SK-N-DZ (cell line): ENCODE measurements at places on chromosomes 6 and 20.

- no peak for DNase-seq
These were observed 64.7 kb upstream of the LYRM2 start for GRCh38 chr6:89703292-89703691.

DNA sequence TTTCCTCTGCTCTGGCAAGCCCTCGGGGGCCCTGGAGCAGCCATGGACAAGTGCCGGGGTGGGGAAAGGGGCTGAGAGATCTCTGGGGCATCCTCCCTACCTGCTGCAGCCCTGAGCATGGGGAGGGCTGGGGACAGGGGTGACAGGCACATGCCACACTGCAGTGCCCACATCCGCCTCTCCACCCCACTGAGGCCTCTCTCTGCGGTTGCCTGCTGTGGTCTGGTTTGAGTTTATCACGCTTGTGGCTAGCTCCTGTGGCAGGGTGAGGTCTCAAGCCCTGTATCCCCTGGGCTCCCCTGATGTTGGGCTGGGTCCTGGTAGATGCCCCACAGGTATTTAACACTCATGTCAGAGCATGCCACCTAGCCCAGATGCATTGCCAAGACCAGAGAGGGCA is 52.9 kb upstream of the MLN start:
- no peak for DNase-seq

GRCh38 chr6:75244063-75244584 is 523 bp upstream of the COX7A2 start:
- DNase-seq: no peak

- DNase-seq: no peak
These were observed 71.7 kb downstream of the HIVEP1 start for GRCh38 chr6:12083763-12084162.

DNA sequence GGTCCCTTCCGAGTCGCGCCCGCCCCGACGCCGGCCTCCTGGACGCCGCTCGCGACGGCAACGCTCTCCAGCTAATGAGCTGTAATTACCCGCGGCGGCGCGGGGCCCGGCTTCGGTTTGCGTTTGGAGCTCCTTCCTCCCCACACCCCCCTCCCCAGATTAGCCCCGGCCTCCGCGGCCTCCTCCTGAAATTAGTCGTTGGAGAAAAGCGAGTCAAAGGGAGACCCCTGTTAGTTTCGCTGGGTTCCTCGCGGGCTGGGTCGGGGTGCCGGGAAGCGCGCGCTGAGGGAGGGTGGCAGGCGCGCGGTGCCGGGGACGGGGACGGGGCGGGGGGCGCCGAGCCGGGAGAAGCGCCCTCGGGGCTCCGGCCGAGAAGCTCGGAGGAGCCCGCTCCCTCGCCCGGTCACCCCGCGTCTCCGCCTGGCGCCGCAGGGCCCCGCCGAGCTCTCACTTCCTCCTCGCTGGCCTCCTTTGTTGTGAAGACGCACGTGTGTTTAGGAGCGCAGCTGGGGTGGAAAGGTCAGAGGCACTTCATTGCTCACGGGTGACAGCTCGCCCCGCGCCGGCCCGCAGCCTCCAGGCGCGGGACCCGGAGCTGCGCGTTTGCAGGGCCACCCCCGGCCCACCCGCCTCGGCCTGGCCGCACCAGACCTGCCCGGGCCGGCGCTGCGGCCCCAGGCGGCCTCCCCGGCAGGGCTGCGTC is 4.9 kb downstream of the FOXC1 start:
- no peak for DNase-seq

DNA sequence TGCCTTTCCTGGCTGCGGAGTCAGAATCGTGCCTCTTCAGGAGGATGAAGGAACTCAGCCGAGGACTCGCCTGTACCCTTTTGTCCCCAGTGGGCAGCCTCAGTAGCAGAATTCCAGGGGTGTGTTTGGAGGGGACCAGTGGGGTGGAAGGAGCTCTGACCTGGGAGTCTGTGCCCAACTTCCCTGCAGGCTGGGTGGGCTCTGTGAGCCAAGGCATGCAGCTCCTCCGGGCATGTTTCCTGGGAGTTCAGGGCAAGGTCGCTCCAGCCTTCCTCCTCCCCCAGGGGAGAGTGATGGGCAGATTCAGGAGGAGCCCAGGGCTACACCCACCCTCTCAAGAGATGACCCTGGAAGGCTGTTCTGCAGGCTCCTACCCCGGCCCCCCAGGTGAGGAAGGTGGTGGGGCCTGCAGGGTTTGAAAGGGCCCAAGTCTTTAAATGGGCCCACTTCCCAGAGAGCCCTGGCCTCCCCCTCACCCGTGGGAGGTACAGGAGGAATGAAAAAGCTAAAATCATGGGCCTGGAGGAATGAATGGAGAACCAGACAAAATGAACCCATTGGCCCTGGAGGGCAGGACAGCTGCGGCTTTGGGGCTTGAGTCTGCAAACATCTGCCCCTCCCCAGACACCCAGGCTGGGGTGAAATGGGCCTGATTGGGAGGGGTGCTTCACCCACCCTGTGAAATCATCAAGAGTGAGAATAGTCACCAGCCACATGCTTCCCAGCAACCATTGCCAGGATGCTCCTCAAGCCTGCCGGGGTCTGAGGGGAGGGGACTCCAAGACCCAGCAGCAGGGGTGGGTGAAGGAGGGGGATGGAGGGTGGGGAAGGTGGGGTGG is 77.6 kb upstream of the PMEPA1 start:
- no peak for DNase-seq

DNA sequence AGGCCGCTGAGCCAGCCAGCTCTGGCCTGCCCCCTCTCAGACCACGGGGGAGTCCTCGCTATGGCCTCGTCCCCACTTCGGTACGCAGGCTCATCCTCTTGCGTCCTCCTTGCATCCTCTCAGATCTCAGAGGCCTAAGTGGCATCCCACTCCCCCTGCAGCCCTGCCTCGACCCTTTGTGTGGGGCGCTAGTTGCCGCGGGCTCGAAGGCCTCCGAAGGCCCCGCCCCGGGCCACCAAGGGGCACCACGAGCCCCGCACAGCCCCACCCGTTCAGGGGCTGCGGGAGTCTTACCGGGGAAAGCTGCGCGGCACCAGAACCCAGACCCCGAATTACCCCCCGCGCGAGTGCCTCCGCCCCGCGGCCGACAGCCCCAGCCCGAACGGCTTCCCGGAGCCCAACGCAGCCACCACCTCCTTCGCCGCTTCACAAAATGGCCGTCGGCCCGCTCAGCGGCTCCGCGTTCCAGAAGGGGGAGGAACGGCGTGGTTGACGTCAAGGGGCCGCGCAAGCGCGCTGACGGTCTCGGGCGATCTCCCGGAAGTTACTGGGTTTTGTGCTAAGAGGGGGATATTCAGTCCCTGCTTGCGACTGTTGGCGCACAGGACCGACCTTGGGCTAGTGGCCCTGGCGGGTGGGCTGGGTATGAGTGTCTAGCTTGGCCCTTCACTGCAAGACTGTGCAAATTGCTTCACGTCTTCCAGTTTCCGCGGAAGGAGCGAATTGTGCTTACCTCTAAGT is at the start of the genes CPNE1 and RBM12:
CPNE1 (minus strand) TSS at position 435 of the 741 bp plus-strand sequence. CDS start 31,977 bp downstream, outside the sequence.
RBM12 (minus strand) TSS at position 435 of the 741 bp plus-strand sequence. CDS start 9,578 bp downstream, outside the sequence.
- DNase-seq: peak; percentile 98

GRCh38 chr20:34824806-34825529 is 483 bp downstream of the NCOA6 start:
- DNase-seq: peak; percentile 63

- DNase-seq: no peak
These were observed 27.3 kb downstream of the NQO2 start for GRCh38 chr6:3026791-3027626.

DNA sequence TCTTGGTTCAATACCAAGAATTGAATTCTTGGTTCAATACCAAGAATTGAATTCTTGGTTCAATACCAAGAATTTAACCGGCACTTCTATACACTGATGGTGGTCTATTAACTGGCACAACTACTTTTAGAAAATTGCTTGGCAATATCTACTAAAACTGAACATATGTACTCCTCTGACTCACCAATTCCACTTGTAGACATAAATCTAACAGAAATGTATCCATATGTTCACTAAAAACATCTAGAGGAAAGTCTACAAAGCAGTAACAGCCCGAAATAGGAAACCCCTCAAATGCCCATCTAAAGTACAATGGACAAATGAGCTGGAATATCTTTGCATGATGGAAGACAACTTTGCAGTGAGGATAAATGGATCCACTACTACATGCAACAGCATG is 71.9 kb downstream of the KIF16B start:
- DNase-seq: no peak

DNA sequence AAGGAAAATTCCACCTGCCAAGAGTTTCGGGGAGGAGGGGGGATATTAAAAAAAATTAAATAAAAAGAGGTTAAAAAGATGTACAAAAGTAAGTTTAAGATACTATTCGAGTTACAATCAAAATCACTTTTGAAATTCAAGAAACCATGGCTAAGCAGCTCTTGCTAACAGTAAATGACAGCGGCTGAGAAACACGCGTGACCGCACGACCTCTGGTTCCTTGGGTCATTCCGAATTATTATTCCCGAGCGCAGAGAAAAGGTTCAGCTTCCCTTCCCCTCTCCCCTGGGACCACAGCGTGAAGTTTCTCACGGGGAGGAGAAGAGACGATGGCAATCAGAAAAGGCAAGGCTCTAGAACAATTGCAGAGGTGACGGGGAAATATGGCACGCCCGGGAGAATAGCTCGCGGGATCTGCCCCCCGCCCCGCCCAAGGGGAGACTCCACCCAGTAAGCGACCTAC is 496 bp downstream of the TMEM242 start:
- DNase-seq: no peak

DNA sequence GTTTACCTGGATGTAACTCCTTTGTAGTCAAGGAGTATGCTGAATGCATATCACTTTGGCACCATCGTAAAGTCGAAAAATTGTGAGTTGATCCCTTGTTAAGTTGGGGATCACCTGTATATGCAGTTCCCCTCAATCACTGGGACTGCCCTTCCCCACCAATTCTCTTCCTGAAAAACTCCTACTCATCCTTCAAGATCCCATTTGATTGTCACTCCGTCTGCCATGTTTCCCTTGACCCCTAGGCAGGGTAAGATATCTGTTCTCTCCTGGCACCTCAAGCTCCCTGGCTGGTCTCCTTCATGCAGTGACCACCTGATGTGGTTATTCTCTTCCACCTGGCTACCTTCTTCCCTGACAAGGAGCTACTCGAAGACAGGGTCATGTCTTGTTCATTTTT is 10.0 kb upstream of the NOL4L start:
- DNase-seq: no peak

GRCh38 chr20:62922451-62922921 is 3.8 kb downstream of the DIDO1 start:
- no peak for DNase-seq

- peak; percentile 47 for DNase-seq
These were observed 2.6 kb upstream of the ZBP1 start for GRCh38 chr20:57622579-57623381.

GRCh38 chr6:89251170-89251569 is 34.0 kb upstream of the GABRR1 start:
- no peak for DNase-seq

- DNase-seq: no peak
These were observed 25.4 kb upstream of the MAS1 start for GRCh38 chr6:159865226-159865920.

DNA sequence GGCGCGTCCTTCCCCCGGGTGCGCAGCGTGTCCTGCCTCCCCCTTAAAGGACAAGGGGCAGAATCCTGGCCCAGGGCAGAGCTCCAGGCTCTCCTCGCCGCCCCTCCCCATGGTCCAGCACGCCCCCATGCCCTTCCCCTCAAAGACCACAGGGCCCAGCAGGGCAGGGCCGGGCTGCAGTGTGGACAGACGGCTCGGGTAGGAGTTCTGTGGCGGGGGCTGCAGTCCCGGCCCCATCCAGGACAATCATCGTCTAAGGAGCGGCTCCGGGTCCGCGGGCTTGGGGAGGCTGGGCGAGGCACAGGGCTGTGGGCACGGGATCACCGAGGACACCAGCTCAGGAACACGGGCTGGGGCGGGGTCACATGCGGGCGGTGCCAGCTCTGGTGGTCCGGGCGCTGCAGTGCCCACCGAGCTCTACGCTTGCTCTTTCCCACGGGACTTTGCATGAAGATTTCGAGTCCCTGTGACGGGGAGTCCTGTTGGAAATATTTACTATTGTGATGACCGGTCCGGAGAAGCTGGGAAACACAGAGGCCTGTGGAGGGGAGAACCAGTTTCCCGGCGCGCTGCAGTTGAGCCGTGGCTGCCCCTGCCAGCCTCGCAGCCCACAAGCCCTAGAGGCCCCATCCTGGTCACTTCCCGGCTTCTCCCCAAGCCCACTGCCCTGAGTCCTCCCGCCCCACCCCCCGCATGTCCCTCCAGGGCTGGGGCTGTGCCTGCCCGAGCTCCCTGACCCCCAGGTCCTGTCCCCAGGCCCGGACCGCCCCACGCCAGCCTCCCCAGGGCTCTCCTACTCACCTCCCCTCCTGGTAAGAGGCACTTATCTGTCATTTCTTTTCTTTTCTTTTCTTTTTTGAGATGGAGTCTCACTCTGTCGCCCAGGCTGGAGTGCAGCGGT is 20.6 kb downstream of the SLC17A9 start:
- no peak for DNase-seq

- no peak for DNase-seq
These were observed 129.4 kb downstream of the CDH26 start for GRCh38 chr20:60087563-60088105.

GRCh38 chr6:43942616-43943015 is 172.6 kb downstream of the VEGFA start:
- DNase-seq: no peak

GRCh38 chr20:60249436-60249835 is 291.2 kb downstream of the CDH26 start:
- DNase-seq: no peak

GRCh38 chr6:393391-394221 is 2.1 kb downstream of the IRF4 start:
- DNase-seq: no peak

DNA sequence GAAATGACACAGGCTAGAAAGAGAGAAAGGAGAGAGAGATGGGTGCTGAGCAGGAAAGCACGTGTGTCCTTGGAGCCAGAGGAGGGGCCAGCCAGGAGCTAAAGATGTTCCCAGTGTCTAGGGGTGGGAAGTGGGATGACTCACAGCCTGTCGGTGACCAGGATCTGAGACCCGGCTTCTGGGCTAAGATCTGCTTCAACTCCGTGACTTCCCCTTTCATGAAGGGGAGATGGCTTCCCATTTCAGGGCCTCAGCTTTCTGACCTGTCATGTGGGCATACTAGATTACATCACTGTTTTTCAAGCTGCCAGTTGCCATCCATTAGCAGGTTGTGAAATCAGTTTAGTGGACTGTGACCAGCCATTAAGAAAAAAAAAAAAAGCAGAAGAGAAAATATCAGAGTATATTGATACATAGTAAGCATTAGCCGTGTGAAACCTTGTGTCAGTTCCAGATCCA is 5.4 kb downstream of the TGM3 start:
- no peak for DNase-seq

GRCh38 chr20:64079273-64080012 is at the start of gene RGS19:
RGS19 (minus strand) TSS chr20:64079518; CDS start chr20:64076886, 2,632 bp downstream.
- DNase-seq: peak; percentile 73
